ENCODE measurements at places on chromosomes 2 and 18. TPM values are rescaled to one million over a fixed set of nuclear protein-coding genes. Genes with fewer than 3 reads are reported as not detected.

Gene ABHD1
- 6.2 TPM for polyA plus RNA-seq

DNA sequence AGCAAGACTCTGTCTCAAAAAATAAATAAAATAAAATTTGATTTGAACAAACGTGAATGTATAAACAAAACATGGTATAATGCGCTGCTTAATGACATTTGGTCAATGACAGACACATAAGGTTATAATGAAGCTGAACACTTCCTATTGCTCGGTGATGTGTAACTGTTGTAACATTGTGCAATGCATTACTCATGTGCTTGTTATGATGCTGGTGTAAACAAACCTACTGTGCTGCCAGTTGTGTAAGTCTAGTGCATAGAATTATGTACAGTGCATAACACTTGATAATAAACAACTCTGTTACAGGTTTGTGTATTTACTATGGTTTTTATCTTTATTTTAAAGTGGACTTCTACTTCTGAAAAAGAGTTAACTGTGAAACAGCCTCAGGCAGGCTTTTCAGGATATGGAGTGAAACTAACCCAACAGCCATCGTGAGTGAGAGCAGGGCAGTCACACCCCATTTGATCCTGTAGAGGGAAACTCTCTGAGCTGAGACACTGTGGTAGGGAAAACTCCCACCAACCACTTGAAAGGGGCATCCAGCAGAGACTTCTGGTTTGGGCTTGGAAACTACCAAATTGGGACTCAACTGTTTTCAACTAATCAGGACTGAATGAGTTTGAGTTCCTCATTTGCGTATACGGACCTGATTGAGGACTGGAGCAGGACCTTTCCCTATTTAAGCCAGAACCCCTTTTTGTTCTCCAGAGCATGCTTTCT is 8.7 kb upstream of the RPRD1A start:
- DNase-seq = no peak

DNA sequence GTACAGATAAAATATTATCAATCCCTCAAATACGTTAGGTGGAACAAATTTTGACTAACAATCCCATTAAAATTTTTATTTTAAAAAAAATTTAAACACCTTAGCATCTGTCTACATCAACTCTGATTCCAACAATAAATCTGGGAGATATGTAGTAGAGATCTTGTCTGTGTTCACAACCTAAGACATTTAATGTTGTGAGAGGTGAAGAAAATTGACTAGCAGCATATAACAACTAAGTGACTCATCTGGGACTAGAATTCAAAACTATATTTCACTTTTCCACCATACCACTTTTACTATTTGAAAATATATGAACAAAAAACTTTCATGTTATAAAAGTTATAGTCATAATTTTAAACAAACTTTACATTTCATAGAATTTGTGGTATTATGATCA is 97.9 kb downstream of the ATAD2B start:
- DNase-seq = no peak

- no peak for DNase-seq
Measured at GRCh38 chr2:40330096-40330495, 121.8 kb downstream of the SLC8A1 start.

- DNase-seq = no peak
Measured at GRCh38 chr2:54009549-54009948, 38.8 kb upstream of the PSME4 start.

- no peak for DNase-seq
Measured at GRCh38 chr2:221518935-221519625, 53.0 kb downstream of the EPHA4 start.

GRCh38 chr2:68512326-68512725 is 44.9 kb downstream of the APLF start:
- DNase-seq = no peak

Data from heart left ventricle (tissue), 16 donors.